Kidney glomerular epithelial cell (primary cell): ENCODE measurements at places on chromosomes 12 and 14.

- no peak for DNase-seq
Measured at GRCh38 chr12:41605545-41606305, 417.6 kb downstream of the PDZRN4 start.

DNA sequence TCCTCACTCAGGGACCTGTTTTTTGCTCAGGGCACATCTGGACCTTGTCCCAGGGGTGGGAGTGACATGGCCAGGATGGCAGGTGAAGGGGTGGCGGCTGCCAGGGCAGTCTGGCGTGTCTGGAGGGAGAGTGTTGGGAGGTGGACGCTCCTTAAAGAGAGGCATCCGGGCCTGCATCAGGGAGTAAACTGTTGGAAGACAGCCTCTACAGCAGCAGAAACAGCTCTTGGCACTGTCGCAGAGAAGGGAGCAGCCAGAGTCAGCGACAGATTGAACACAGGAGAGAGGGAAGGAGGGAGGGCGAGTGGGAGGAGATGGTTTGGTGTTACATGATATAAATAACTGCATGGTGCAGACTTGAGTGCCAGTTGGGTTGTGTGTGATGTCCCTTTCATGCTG lies 52.8 kb downstream of the IGF1 start:
- DNase-seq: no peak

DNA sequence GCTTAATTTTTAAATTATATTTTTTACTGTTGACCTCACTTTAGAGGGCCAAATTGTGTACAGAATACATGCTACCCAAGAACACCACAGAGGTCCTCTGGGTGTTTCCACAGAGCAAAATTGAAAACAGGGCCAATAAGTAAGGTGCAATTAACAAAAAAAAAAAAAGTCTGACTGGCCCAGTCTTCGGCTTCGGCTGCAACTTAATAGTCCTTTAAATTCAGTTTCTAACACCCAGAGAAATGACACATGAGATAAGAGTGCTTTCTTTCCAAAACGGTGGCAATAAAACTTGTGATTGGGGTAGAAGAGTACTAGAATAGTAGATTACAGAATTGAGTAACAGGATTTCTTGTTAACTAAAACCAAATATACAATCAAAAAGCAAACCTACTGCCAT lies 81.3 kb downstream of the MED13L start:
- DNase-seq: no peak

DNA sequence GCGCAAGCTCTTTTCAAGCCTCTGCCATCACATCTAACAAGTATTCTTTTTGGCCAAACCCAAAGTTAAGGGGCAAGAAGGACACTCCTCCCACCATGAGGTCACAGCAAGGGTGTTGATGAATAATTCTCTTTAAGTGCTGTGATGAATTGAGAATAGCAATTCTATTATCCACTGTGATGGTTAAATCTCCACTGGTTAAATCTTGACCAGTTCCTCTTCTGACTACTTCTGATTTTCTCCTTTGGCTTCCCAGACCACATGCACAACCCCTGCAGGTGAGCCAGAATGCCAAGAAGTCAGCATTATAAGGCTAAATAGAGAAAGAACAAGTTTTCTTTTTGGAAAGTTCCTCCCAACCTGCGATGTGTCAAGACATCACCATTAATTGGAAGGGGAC lies 90.6 kb upstream of the BCL2L14 start:
- no peak for DNase-seq

DNA sequence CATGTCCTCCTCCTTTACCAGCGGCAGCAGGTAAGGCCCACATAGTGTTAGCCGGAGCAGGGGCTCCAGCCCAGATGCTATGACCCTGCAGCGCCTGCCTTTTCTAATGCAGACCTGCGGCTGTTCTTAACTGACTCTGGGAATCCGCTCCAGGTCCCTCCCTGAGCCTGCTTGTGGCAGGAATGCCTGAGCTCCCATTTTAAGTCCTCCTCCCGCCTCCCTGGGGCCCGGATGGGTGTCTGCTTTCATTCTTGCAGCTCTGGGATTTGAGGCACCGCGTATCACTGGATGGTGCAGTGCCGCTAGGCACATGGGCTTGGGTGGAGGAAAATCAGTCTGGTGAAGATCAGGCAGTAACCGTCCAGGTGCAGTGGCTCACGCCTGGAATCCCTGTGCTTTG lies 7.6 kb downstream of the TSPAN9 start:
- DNase-seq: no peak

GRCh38 chr12:22541496-22542155 lies 2.7 kb downstream of the C2CD5 start:
- DNase-seq: no peak
